ENCODE measurements at places on chromosomes 16 and 17. TPM values are rescaled to one million over a fixed set of nuclear protein-coding genes. Genes with fewer than 3 reads are reported as not detected.

DNA sequence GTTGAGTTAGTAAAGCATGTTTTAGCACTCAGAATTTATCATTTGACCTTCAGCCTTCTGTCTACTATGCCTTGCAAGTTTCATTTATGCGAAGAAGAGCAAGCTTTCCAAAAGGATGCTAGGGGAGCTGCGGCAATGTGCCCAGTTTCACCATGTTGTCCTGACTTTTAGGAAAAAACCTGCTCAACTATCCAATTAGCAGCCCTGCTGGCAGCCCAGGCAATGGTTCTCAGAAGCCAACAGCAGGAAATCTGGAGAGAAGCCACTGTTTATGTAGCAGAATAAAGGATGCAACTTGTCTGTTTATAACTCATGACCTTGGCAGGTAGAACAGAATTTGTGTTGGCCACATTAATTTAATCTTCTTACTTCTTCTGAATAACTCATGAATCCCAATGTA lies 230.8 kb downstream of the ABCC12 start:
- no peak for DNase-seq

DNA sequence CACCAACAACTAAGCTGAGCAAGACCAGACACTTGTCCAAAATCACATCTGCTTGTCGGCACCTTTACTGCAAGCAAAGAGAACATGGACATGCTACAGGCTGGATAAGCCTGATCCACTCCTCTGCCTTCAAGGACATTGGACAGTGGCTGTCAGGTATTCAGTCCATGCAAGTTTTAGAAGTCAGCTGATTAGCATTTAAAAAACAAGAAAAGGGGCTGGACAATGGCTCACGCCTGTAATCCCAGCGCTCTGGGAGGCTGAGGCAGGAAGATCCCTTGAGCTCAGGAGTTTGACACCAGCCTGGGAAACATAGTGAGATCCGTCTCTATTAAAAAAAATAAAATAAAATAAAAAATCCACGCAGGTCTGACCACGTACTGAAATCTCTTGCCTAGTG lies 20.3 kb downstream of the PARN start:
- DNase-seq: no peak

DNA sequence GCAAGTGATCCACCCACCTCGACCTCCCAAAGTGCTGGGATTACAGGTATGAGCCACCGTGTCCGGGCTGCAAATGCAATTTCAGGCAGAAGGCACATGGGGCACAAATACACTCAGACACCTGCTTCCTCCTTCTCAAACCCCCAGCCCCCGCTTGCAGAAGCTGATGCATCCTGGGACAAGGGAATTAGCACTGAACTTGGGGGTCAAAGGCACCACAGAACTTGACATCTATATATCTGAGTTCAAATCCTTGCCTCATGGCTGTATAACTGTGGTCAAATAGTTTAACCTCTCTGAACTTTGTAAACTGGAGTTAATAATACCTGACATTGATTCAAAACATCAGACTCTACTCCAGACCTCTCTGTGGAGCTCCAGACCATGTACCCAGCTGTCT lies 4.1 kb upstream of the ARL5C start:
- no peak for DNase-seq

- DNase-seq: no peak
Observed at GRCh38 chr16:81461766-81462165, 17.2 kb downstream of the CMIP start.

Gene TNP2
- total RNA-seq: not detected

Gene BAIAP3
- 3.1 TPM for total RNA-seq

Gene IRX6
- total RNA-seq: not detected

Data from SJSA1 (cell line).